T follicular helper cell (primary cell): ENCODE measurements at places on chromosomes 7 and 10.

DNA sequence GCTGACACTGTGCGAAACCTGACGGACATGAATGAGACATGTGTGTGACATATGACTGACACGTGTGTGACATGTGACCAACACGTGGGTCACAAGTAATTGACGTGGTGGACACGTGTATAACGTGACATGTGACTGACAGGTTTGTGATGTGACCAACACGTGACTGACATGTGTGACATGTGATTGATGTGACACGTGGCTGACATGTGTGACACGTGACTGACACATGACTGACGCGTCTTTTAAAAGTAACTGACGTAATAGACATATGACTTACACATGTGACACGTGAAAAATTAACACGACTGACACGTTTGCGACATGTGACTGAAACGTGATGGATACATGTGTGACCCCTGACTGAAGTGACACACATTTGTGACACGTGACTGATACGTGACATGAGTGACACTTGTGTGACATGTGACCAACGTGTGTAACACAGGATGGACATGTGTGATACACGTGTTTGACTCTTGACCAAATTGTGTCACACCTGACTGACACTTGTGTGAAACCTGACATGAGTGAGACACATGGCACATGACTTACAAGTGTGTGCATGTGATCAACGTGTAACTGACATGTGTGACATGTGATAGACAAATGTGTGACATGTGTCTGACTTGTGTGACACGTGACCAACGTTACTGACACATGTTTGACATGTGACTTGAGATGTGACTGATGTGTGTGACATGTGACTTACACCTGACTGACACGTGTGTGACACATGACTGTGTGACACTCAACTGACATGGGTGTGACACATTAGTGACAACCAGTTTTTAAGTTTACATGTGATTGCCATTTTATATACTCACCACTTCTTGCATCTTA, 56.9 kb downstream of the ZNF92 start:
- no peak for DNase-seq

- no peak for DNase-seq
Measured at GRCh38 chr10:55091691-55092328, 290.8 kb upstream of the PCDH15 start.

GRCh38 chr10:95500097-95500496, 61.1 kb downstream of the SORBS1 start:
- DNase-seq: no peak

- DNase-seq: no peak
Measured at GRCh38 chr10:132298038-132298881, 9.5 kb downstream of the STK32C start.

DNA sequence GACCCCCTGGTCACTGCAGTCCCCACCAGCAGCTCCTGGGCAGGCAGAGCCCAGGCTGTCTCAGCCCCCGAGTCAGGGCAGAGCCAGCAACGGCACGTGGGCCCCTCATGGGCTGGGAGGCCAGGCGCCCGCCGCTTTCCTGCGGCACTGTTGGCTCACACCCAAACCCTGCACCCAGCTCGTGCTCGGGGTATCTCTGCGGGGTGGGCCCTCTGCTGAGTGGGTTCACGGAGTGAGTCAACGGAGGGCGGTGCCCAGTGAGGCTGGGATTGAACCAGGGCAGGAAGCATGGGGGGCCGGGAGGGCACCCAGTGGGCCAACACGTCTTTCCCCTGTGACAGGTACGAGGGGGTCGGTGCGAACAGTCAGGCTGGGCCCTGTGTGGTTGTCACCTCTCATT, 28.9 kb downstream of the ADAP1 start:
- no peak for DNase-seq

GRCh38 chr10:80599424-80599847, 61.7 kb downstream of the SH2D4B start:
- DNase-seq: no peak

DNA sequence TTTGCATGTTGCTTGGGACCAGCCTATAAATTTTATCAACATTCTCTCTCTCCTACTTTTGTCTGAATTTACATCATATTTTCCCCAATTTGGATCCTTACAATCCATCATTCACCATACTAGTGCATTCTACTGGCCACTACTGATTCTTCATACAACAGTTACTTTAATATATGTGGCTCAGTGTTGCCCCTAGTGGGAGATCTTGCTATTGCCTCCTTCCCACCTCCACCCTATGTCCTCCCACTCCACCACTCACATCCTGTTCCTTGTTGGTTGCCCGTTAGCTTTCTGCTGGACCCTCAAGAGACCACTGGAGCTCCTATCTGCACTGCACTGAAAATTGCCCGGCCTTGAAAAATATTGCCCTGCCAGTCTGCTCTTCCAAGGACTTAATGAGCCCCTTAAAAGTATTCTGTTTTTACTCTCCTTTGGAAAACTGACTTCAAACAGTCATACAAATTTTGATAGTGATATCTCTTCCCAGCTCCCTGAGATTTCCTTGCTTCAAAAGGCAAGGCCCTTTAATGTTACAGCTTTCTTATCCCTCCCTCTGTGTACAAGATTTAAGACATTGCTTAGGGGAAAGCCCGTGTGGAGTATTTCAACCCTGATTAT, 243.2 kb upstream of the TMEM229A start:
- DNase-seq: no peak

DNA sequence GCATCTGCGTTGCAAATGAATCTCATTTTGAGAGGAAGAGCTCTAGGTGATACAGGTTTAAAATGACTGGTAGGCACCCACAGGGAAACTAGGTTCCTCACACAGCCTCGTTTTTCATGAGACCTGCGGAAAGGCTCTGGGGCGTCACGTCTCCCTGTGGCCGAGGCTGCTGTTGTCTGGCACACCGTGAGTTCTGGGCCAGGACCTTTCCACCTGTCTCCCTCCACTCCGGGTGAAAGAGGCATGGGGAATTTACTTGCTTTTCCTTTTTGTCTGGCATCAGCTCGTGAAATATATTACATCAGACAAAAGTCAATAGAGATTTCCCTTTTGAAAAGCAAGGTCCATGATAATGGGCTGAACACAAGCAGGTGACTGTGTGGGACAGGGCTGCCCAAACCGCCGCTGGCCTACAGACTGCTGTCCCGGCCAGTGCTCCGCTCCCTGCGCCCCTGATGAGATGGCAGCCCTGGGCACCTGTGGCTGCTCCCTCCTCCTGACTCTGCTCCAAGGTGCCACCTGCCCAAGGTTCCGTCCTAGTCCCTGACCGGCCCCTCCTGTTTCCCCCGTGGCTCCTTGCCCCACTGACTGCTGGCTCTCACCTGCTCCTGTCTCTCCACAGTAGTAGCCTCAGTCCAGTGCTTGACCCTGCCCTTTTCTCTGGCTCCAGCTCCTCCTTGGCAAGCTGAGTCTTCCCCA, 109.6 kb downstream of the NKX6-2 start:
- no peak for DNase-seq

GRCh38 chr10:96122824-96123223, 7.3 kb upstream of the ZNF518A start:
- no peak for DNase-seq

GRCh38 chr10:101758858-101759257, 17.1 kb downstream of the FGF8 start:
- DNase-seq: no peak

GRCh38 chr7:121500360-121501058, 104.4 kb upstream of the FAM3C start:
- DNase-seq: no peak

DNA sequence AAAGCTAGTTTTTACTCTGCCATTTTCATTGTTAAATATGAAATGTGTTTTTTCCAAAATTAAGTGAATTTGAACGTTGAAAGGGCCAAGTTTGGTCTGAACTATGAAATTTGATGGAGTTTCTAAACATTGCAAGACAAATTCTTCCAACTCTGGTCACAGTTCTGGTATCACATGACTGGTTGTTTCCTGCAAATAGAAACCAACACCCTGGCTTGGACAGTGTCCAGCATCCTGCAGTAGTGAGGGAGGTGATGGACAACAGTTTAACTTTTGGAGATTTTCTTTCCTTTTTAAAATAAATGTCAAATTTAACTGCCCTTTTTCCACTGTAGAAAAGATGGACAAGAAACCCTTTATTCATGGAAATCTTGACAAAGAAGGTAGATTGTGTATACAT, 54.8 kb upstream of the AGBL3 start:
- no peak for DNase-seq

DNA sequence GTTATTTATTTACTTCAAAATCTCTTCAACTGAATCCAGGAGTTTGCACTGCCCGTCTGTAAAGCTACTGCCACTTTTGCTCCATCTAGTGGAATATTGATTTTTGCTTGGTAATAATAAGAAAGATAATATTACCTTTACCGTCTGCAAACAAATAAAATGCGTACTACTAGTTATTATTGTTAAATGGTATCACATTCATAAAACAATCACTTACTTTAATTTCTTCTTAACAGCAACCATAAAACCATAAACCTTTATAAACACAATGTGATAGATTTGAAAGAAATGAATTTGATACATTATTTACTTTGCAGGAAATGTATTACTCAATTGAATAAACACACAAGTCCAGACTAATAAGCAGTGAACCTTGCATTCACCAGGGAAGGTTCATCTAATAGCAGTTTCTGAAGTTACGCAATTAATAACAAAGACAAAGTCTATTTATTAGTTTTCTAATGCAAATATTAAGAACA, 6.4 kb downstream of the AGMO start:
- no peak for DNase-seq

DNA sequence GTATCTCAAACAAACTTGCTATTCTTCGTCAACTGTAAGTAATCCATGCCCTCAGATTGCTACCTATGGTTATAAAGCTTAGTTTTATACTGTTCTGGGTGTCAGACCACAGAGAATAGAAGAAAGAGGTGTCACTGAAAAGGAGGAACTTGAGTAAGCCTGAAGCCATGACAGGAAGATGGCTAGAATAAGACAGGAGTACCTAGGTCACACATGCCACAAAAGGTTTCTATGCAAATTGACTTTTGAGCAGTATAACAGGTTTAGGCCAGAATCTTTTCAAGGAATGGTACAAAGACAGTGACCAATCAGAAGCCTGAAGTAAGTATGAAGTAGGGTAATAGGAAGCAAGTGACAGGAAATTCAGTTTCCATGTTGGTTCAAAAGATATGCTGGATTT, 23.5 kb downstream of the FBXW4 start:
- no peak for DNase-seq

DNA sequence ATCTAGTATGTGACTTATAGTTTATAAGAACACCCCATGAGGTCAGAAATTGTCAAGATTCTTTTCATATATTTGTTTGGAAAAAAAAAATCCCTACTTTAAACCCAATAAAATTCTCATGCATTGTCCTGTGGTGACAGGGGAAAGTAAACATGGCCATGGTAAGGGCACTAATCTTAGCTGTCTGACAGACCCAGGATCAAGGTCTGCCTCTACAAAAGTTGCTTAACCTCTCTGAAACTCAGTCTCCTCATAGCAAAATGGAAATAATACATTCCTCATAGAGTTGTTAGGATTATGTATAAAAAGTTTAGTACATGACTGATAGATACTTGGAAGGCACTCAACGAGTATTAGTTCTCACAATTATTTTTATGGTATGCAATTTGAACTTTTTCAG, 22.3 kb upstream of the AKAP9 start:
- DNase-seq: no peak

- DNase-seq: no peak
Measured at GRCh38 chr7:157436763-157437480, 100.1 kb downstream of the DNAJB6 start.

- DNase-seq: no peak
Measured at GRCh38 chr10:132687181-132687892, 98.6 kb downstream of the NKX6-2 start.

GRCh38 chr10:130611239-130611638, 475.0 kb downstream of the GLRX3 start:
- DNase-seq: no peak

GRCh38 chr7:56097700-56098099, 4.9 kb upstream of the PHKG1 start:
- no peak for DNase-seq

- DNase-seq: no peak
Measured at GRCh38 chr10:62811159-62811875, 4.8 kb downstream of the EGR2 start.

DNA sequence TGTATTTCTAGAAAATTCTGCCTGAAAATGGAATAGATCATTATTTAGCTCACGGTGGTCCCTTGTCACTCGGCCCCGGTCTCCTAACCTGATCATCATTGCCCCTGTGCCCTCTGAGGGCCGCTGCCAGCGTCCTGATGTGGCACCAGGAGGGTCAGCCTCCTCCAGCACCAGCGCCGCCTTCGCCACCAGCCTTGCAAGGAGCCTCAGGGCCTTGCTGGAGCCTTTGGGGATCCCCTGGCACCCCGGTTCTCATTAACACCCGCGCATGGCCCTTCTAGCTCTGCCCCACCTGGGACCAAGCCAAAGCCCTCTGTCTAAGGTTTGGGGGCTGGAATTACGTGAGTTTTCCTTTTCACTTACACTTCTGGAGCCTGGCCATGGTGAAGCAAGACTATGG, 282.5 kb upstream of the ADARB2 start:
- DNase-seq: no peak

GRCh38 chr7:22049766-22050500, 104.2 kb upstream of the CDCA7L start:
- DNase-seq: no peak

GRCh38 chr7:103123529-103123928, 25.4 kb downstream of the NAPEPLD start:
- DNase-seq: no peak

DNA sequence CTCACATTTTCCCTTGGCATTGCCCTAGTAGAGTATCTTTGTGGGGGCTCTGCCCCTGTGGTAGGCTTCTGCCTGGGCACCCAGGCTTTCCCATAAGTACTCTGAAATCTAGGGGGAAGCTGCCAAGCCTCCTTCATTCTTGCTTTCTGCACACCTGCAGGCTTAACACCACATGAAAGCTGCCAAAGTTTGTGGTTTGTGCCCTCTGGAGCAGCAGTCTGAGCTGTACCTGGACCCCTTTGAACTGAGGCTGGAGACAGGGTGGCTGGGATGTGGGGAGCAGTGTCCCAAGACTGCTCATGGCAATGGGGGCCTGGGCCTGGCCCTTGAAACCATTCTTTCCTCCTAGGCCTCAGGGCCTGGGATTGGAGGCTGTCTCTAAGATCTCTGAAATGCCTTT, 35.0 kb upstream of the TMEM273 start:
- no peak for DNase-seq

GRCh38 chr10:73039635-73040034, 57.0 kb downstream of the P4HA1 start:
- no peak for DNase-seq

DNA sequence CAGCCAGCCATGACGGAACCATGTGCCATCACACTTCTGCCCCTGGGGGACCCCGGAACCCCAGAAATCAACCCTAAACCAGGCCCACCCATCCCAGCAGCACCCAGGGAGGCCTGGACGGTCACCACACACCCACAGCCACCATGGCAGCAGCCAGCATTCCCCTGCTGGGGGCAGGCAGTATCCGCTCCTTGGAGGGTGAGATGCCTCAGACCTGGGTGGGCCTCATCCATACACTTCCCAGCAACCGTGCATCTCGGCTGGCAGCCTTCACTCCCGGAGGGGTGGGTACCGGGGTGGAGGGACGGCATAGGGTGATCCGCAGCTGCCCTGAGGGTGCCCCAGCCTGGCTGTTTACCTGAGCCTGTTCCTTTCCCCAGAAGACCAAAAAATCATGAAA, 69.1 kb upstream of the FAM20C start:
- DNase-seq: no peak

- no peak for DNase-seq
Measured at GRCh38 chr7:12222889-12223579, 11.9 kb downstream of the TMEM106B start.

- no peak for DNase-seq
Measured at GRCh38 chr7:107103369-107103768, 58.9 kb downstream of the PRKAR2B start.

GRCh38 chr10:15320522-15321203, 50.4 kb downstream of the FAM171A1 start:
- DNase-seq: no peak

GRCh38 chr10:69004821-69005220, 16.2 kb downstream of the KIFBP start:
- no peak for DNase-seq
